Diencephalon (tissue), 1 donor: ENCODE measurements at places on chromosomes 3 and 15. TPM values are rescaled to one million over a fixed set of nuclear protein-coding genes. Genes with fewer than 3 reads are reported as not detected.

NGLY1 gene
- 46.1 TPM for total RNA-seq

DAPK2 gene
- 3.7 TPM for total RNA-seq

LRRC3B gene
- 39.9 TPM for total RNA-seq

RETNLB gene
- total RNA-seq = not detected

B4GALT4 gene
- 12.0 TPM for total RNA-seq

SLC28A2 gene
- total RNA-seq = not detected

GNAT1 gene
- total RNA-seq = not detected

SCG5 gene
- 157 TPM for total RNA-seq

CELSR3 gene
- total RNA-seq = 30.4 TPM
